ENCODE measurements at places on chromosomes 2 and 18. TPM values are rescaled to one million over a fixed set of nuclear protein-coding genes. Genes with fewer than 3 reads are reported as not detected.

- no peak for DNase-seq
Observed at GRCh38 chr2:218927422-218927821, 32.0 kb upstream of the CDK5R2 start.

The EHD3 gene
- total RNA-seq, result 8.0 TPM

GRCh38 chr2:210635257-210635656, 78.9 kb downstream of the CPS1 start:
- DNase-seq, result no peak

DNA sequence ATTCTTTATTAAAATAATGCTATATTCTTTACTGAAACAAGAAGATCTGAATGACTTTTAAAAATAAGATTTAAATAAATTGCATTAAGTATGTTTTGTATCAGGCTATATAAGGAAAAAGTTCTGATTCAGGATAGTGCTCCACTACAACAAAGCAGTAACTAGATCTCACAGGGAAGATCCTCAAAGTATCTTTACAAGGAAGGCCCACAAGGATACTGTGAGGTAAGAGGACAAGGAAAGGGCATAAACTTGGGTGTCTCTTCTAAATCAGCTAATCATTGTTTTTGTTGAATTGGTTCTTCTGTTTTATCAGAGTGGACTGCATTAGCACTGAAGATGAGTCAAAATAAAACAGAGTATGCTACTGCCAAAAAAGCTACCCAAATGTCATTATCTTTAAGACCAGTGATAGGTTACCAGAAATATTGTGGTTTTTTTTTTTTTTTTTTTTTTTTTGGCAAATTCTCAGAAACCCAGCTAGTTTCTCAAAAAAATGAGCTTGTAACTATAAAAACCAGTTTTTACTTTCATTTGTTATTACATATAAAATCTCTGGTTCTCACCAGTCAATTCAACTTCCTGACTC, 160.9 kb downstream of the BAZ2B start:
- DNase-seq, result no peak

- no peak for DNase-seq
Observed at GRCh38 chr18:77042583-77042982, 90.0 kb downstream of the MBP start.

- DNase-seq, result no peak
Observed at GRCh38 chr2:35585972-35586371, 769.6 kb upstream of the CRIM1 start.

The SLC35G4 gene
- not detected for total RNA-seq

GRCh38 chr2:173488861-173489260, 134.2 kb downstream of the CDCA7 start:
- DNase-seq, result no peak

The CNPPD1 gene
- 47.1 TPM for total RNA-seq

- no peak for DNase-seq
Observed at GRCh38 chr2:46518861-46519260, 39.5 kb downstream of the TMEM247 start.

DNA sequence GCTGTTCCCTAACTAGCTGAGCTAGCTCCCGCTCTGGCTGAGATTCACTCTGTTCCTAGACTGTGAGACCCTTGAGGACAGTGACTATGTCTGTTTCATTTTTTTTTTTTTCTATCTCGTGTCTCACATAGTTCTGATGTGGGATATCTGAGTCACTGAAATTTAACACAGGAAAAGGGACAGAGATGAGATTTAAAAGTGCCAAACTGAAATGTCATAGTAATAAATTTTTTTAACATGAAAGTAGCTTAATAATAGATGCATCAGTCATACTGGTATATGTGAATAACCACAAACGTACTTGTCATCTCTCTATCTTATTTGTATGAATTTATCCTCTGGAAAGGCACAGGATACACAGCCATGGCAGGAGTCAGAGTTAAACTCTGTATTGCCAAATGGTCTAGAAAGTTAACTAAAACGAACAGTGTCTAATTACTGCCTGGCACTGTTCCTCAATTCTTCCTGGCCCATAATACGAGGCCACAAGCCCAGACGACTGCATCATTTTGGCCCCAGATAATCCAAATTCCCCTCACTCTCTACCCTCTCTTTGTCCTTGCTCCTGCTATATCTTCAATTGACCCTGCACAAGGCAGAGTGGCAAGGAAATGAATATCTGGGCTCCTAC, 87.5 kb downstream of the SATB2 start:
- no peak for DNase-seq

The ZNF519 gene
- total RNA-seq, result 14.5 TPM

The EVA1A gene
- total RNA-seq, result 19.9 TPM

The CTAGE1 gene
- total RNA-seq, result not detected

The DSG4 gene
- total RNA-seq, result not detected

The DSC3 gene
- total RNA-seq, result 0.87 TPM

- no peak for DNase-seq
Observed at GRCh38 chr2:230327418-230328154, 593 bp downstream of the SP140L start.

DNA sequence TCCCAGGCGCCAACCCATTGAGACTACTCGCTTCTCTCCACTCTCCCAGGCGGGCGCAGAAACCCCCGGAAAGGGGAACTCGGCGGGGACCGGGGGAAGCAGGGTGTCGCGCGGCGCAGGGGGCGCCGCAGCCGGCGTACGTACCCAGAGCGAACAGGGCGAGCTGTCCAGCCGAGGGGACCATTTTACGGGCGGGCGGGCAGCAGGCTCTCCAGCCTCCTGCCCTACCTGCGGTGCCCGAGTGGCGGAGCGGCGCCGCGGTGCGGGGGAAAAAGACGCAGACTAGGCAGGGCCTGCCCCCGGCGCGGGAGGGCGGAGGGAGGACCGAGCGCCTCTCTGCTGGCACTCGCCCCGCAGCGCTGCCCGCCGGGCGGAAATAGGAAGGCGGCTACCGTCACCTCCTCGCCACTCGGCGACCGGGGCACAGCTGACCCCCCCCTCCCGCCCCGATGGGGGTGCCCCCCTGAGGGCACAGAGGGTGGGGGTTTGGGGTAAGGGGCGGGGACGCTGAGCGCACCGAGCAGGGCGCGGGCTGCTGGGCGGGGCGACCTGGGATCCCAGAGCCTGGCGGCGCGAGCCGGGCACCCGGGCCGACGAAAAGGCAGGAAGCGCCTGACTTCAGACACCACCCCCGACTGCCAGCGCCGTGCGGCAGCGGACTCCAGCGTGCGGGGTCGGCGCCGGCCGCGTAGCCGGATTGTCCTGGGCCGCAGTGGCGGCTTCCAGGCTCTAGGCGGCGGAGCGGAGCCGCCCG, at the start of gene TGFA:
TGFA (minus strand) TSS at position 243 of the 754 bp plus-strand sequence; CDS start at position 184, 59 bp downstream.
- DNase-seq, result peak; percentile 81

- no peak for DNase-seq
Observed at GRCh38 chr2:194445226-194445625, 1211.8 kb upstream of the SLC39A10 start.

The DNER gene
- total RNA-seq, result 0.15 TPM

The TMEM247 gene
- total RNA-seq, result not detected

GRCh38 chr18:62938006-62938405, 222.7 kb downstream of the PHLPP1 start:
- DNase-seq, result no peak

Data from endothelial cell (in vitro differentiated cells).